Hippocampal formation (tissue), 2 donors: ENCODE measurements at places on chromosomes 4 and X.
A peak's percentile ranks its signal among the peaks of the same experiment; 100 is the strongest.

DNA sequence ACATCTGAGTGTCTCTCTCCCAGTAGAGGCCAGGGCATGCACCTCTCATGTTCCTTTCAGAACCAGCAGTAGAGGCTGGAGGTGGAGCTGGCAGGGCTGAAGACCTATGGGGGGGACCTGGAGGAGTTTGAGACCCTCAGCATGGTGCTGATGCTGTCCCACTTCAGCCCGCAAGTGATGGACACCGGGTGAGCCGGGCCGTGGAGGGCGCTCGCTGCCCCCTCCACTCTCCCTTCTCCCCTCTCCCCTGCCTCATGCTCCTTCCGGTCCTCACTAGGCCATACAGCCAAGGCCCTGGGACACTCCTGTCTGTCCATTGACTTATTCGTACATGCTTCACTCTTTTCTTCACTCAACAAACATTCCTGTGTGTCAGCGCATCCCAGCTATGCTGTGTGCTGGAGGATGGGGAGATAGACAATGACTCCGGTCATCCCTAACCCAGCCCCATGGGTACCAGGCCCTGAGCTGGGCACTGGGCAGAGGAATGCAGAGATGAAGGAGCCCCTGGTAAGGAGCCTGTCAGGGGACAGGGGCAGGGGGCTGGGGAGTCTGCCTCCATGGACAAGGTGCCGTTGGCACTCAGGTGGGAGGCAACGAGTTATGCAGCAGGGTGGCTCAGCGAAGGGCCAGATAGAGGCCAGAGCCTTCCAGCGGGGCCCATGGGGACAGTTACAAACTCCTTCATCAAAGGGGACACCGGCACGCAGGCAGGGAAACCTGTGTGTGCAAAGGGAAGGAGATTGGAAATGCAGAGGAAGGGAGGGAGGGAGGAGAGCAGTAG, 28.4 kb upstream of the WFS1 start:
- no peak for DNase-seq

GRCh38 chrX:5220421-5220820, 1008.2 kb downstream of the NLGN4X start:
- DNase-seq, result no peak

DNA sequence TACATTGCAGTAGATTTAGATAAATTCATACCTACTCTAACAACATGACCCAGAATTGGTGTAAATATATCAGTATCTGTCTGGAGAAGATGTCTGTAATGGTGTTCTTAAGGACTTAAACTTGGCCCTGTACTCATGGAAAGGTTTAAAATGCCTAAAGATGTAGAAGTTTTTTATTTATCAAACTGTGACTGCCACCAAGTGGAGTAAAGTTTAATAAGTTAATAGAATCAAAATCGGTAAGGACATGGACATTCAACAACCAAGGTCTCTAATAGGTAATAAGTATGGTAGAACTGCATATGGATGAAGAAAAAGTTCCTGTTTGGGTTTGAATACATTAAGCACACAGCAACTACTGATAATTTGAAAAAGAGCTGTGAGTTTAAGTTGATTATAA, 474.0 kb upstream of the NDST3 start:
- no peak for DNase-seq

DNA sequence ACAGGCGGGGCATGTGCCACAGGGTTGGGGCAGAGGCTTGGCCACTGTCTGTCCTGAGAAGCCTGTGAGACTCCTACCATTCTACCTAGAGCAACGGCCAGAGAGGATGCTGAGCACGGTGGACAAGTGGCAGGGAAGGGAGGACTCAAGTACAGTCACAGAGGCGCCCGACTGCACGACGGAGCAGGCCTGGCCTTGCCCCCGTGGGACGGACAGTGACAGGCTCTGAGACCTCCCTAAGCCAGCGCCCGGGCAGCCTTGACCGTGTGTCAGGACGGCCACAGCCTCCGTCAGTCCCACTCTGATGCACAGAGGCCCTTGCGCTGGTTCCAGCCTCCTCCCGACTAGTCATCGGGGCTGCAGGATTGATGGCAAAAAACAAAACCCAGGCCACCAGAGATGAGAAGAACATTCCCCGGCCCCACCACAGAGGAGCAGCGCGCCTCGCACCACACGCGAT, 36.7 kb upstream of the MXD4 start:
- DNase-seq, result no peak

GRCh38 chr4:5926598-5926997, 33.7 kb upstream of the CRMP1 start:
- DNase-seq, result no peak

- no peak for DNase-seq
These were observed 17.2 kb downstream of the MAGED2 start for GRCh38 chrX:54824722-54825121.

- no peak for DNase-seq
These were observed 40.8 kb upstream of the NR0B1 start for GRCh38 chrX:30349946-30350345.

GRCh38 chrX:4935846-4936245, 1222.4 kb upstream of the PRKX start:
- peak; percentile 49 for DNase-seq

DNA sequence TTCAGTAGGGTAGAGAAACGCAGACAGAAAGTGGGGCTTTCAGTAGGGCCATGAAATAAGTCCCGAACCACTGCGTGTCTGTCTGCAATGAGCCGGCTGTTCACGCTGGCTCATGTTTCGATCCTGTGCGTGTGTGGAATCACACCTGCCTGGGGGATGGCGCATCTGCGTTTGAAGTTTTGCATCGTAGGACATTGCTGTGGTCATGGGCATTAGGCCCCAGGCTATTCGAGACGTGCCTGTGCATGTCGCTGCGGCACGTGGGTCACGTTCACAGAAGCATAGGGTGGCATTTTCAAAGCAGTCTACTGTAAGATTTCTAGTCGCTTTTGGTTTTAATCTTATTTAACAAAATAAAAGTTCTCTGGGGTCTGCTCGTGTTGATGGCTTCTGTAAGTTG, 25.5 kb upstream of the HGFAC start:
- no peak for DNase-seq

- DNase-seq, result no peak
These were observed 1.6 kb downstream of the RP2 start for GRCh38 chrX:46838486-46838870.

GRCh38 chrX:44401151-44401550, 57.7 kb upstream of the EFHC2 start:
- no peak for DNase-seq

DNA sequence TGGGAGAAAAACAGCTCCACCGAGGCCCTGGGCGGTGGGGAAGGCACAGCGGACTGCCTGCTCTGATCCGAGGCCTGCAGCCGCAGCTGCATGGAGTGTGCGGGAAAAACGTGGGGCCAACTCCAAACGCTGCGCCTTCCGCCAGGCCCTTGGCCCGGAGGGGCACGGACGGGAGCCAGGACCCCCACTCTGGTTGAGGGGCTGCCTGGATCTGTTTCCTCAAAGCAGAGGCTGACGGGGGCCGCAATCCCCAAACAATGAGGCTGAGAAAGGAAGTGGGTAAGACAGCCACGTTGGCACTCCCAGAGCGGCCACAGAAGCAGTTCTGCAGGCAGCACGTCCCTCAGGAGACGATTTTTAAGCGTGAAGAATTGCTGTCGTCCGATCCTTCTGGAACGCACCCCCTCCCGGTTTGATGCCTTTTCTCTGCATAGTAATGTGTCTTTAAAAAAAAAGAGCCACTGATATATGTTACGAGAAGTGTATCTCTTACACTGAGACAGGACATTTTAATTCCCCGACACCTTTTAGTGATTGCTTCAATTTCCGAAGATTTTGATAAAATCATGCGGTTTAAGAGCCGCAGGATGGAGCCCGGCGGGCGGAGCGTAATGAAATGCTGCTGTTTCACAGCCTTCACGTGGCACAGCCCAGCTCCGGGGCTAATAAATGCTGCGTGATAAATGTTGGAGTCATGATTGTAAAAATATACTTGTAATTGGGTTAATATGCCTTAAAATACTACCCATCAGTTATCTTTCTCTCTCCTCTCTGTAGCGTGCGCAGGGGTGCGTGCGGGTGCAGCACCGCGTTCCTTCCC, 85.7 kb downstream of the FAM53A start:
- DNase-seq, result no peak

DNA sequence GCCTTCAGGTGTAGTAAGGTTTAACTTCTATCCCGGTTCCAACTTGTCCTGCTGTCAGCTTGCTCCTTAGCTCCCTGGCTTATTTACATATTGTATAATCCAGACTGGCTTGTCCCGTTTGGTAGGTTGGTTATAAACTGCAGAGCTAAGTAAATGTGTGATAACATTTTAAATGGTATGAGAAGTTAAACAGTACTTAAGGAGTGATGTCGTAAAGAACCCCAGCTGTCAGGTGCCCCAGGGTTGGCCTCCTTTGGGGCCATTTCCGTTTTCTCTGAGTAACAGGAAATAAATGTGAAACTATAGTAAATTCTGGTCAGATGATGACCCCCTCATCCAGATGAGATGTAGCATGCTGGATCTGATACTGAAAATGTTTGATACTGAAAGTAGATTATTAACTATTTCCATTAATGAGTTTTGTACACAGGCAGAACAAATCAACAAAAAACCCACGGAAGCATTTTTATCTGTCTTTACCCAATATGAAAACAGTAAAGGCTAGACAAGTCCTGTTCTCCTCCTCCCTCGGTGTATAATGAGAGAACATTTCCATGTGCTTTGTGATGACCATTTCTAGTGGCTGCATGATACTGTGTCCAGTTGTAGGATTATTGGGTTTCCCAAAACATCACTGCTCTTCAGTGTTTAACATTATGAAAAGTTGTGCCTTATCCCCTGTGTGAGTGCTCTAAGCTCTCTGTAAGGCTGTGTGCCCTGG, 22.4 kb downstream of the GAB1 start:
- DNase-seq, result no peak

DNA sequence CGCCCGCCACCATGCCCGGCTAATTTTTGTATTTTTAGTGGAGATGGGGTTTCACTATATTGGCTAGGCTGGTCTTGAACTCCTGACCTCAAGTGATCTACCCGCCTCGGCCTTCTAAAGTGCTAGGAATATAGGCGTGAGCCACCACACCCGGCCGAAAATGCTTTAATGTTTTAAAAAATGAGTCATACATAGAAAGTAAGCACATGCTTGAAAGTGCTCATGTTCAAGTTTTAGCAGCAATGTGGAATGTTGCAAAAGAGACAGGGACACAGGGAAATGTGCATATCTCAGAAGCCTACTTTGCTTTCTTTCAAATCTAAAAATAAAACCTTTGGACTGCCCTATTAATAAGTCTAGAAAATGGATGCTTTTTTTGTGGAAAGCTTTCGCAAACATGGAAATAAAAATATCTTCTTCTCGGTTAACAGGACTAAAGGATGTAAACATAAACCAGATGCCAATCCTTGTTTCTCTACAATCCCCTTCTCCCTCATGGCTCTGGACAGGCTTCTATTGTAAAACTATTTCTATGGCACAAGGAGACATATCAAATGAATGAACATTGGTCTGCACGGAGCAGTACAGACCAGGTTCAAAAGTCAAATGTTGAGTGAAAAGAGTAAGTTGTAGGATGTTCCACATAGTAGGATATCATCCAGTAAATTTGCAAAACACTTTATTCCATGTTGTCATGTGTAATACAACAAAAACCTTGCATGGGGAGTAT, 15.0 kb downstream of the MECP2 start:
- DNase-seq, result no peak

- no peak for DNase-seq
These were observed 50.4 kb upstream of the PGAM4 start for GRCh38 chrX:78019586-78020483.

GRCh38 chr4:56408978-56409377, 21.7 kb upstream of the AASDH start:
- DNase-seq, result no peak

DNA sequence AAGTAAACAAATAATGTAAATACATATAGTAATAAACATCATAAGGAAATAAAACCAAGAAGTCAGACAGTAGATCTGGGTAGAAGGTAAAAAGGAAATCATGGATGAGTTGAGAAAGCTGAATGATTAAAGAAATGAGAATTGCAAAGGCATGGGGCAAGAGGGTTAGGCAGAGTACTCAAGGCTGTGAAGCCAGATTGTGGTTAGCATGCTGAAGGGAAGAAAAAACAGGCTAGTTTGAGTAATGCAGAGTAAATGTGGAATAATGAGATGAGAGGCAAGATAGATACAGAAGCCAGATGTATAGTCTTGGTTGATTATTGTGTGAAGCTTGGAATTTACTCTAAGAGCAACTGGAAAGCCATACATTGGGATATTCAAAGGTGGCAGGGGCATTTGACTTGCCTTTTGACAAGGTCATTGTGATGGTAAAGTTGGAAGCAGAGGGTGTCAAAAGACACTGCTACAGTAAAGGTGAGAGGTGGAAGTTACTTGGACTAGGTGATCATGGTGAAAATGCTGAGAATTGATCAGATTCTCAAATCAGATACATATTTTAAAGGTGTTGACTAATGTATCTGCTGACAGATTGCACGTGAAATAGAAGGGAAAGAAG, 307.0 kb downstream of the FSTL5 start:
- DNase-seq, result no peak

DNA sequence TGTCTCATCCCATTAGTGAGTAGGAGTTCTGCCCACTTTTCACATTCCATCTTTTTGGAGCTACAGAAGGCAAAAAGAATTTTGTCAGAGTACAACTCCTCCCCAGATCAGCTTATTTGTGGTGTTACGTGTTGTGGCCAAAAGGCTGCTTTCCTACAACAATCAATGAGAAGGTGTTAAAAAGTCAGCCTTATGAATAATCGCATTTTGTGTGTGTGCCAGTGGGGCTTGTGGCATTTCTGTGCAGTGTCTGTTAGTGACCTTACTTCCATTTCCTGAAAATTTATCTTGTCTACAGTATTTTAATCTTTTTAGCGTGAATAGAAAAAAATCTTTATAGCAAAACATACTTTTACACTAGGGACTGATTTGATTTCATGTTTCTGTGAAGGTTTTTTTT, 458.3 kb upstream of the LCORL start:
- DNase-seq, result no peak

- no peak for DNase-seq
These were observed 107.1 kb downstream of the ANXA10 start for GRCh38 chr4:168199260-168199957.
